DND-41 (cell line): ENCODE measurements at places on chromosomes 13 and 19.
A peak's percentile ranks its signal among the peaks of the same experiment; 100 is the strongest.

DNA sequence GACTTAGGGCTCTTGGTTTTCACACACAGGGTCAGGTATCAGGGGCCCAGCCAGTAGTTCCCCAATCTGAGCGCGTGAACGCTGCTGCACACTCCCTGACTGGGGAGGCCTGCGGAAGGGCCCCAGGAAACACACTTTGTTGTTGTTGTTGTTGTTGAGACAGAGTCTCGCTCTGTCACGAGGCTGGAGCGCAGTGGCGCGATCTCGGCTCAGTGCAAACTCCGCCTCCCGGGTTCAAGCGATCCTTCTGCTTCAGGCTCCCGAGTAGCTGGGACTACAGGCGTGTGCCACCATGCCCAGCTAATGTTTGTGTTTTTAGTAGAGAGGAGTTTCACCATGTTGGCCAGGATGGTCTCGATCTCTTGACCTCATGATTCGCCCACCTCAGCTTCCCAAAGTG lies 190.4 kb upstream of the GPR12 start:
- no peak for DNase-seq

GRCh38 chr13:112177450-112178288 lies 110.7 kb downstream of the SOX1 start:
- no peak for DNase-seq

- no peak for DNase-seq
These were observed 1116.1 kb downstream of the PCDH9 start for GRCh38 chr13:66113882-66114526.

GRCh38 chr13:62482351-62482750 lies 1066.7 kb upstream of the PCDH20 start:
- no peak for DNase-seq

- peak; percentile 83 for DNase-seq
These were observed at the start of gene NAT14 for GRCh38 chr19:55484593-55485438. Gene NAT14 (plus strand): TSS chr19:55485188. CDS start chr19:55485709, 521 bp downstream.

DNA sequence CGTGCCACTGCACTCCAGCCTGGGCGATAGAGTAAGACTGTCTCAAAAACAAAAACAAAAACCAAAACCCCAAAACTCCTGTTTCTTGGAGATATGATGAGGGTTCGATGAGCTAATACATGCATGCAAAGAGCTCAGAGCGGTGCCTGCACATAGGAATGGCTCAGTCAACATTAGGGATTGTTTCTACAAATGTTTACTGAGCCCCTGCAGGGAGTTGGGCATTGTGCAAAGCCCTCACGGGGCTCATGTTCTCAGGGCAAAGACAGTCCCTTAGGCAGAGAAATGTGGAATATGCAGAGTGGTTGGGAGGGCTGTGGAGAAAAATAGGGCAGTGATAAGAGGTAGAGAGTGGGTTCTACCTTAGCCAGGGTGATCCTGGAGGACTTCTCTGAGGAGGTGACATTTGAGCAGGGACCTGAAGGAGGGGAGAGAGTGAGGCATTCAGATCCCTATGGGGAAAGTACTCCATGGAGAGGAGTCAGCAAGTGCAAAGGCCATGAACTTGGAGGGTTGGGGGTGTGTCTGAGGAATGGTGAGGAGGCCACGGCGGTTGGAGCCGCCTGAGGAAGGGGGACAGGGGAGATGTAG lies 1.5 kb upstream of the EHD2 start:
- DNase-seq = no peak

GRCh38 chr13:75761369-75761768 lies 125.2 kb downstream of the LMO7 start:
- no peak for DNase-seq

- DNase-seq = no peak
These were observed 304.4 kb downstream of the NALCN start for GRCh38 chr13:101111894-101112293.

- no peak for DNase-seq
These were observed 1.4 kb downstream of the SH2D3A start for GRCh38 chr19:6765738-6766356.

GRCh38 chr13:32589471-32589870 lies 3.2 kb downstream of the PDS5B start:
- no peak for DNase-seq

GRCh38 chr13:43041369-43041921 lies 18.1 kb downstream of the DNAJC15 start:
- DNase-seq = no peak
